ENCODE measurements at places on chromosomes 5 and 9.

GRCh38 chr5:124801551-124801950 lies 55.1 kb upstream of the ZNF608 start:
- DNase-seq = no peak

DNA sequence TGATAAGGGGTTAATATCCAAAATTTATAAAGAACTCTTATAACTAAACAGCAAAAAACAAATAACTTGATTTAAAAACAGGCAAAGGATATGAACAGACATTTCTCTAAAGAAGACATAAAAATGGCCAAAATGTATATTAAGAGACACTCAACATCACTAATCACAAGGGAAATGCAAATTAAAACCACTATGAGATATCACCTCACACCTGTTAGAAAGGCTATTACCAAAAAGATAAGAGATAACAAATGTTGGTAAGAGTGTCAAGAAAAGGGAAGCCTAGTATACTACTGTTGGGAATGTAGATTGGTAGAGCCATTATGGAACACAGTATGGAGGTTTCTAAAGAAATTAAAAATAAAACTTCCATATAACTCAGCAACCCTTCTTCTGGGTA lies 19.4 kb upstream of the SH3TC2 start:
- DNase-seq = no peak

- DNase-seq = no peak
Observed at GRCh38 chr5:121982893-121983285, 21.1 kb downstream of the SRFBP1 start.

DNA sequence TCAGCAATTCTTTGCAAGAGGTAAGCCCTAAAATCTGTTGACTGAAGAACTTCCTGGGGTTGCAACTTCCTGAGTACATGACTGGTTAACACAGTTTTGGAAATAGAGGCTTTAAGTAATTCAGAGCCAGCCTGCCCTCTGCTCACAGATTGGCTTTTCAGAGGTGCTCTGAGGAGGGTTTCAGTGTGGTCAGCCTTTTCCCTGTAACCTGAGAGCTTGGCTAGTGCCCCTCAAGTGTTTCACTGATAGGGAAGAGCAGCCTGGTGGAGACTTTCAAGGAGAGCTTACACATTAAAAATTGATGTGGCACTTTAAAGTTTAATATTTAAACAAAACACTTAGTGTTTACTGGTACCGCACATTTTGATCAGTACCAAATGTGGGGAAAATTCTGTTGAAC lies 56.7 kb upstream of the FOXB2 start:
- DNase-seq = no peak

DNA sequence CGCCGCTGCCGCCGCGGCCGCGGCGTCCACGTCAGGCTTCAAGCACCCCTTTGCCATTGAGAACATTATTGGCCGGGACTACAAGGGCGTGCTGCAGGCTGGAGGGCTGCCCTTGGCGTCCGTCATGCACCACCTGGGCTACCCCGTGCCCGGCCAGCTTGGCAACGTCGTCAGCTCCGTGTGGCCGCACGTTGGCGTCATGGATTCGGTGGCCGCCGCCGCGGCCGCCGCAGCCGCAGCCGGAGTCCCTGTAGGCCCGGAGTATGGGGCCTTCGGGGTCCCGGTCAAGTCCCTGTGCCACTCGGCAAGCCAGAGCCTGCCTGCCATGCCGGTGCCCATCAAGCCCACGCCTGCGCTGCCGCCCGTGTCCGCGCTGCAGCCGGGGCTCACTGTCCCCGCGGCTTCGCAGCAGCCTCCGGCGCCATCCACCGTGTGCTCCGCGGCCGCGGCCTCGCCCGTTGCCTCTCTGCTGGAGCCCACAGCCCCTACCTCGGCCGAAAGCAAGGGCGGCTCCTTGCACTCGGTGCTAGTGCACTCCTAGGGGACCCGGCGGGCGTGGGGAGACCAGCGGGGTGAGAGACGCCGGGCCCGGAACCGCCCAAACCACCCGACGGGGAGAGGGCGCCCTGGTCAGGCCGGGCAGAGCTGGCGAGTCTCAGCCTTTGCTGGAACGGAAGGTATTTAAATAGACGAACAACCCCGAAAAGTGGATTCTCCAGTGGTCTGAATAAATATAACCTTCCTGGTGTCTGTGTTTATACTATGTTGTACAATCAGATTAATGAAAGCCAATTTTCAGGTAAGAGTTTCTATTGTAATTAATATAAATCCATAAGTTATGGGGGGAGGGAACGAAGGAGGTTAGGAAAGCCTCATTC lies 1.2 kb downstream of the FOXB2 start:
- DNase-seq = no peak

GRCh38 chr5:88663793-88664216 lies 219.2 kb downstream of the MEF2C start:
- no peak for DNase-seq

DNA sequence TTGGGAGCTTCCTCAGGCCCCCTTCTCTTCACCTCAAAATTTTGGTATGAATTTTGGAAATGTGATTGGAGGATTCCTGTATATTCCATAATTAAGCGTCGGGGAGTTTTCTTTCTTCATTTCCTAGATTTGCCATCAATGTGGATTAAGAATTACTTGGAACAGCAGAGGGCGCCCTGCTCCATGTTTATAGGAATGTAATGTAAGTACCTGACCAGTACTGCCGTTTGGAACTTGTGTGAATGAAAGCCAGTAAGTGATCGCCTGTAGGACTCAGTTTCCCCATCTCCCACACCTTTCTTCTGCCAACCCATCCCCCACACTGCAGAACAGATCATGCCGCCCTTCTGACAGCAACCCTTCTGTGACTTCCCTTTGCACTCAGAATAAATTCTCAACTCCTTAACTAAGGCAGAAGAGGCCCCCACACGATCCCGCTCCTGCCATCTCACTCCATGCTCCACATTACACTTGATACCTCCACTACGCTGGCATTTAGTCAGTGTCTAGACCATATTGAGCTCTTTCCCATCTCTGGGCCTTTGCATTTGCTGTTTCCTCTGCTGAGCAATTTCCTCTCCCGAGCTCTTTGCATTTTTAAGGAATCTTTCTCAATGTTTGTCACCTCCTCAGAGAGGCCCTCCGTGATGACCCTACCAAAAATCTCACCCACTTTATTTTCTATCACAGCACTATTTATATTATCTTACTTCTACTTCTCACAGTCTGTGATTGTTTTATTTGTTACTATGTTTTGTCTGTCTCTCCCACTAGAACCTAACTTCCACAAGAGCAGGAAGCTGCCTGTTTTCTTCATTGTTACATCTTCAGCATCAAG lies 79.5 kb upstream of the HTR4 start:
- peak; percentile 45 for DNase-seq
